ENCODE measurements at places on chromosomes 2 and 18.

DNA sequence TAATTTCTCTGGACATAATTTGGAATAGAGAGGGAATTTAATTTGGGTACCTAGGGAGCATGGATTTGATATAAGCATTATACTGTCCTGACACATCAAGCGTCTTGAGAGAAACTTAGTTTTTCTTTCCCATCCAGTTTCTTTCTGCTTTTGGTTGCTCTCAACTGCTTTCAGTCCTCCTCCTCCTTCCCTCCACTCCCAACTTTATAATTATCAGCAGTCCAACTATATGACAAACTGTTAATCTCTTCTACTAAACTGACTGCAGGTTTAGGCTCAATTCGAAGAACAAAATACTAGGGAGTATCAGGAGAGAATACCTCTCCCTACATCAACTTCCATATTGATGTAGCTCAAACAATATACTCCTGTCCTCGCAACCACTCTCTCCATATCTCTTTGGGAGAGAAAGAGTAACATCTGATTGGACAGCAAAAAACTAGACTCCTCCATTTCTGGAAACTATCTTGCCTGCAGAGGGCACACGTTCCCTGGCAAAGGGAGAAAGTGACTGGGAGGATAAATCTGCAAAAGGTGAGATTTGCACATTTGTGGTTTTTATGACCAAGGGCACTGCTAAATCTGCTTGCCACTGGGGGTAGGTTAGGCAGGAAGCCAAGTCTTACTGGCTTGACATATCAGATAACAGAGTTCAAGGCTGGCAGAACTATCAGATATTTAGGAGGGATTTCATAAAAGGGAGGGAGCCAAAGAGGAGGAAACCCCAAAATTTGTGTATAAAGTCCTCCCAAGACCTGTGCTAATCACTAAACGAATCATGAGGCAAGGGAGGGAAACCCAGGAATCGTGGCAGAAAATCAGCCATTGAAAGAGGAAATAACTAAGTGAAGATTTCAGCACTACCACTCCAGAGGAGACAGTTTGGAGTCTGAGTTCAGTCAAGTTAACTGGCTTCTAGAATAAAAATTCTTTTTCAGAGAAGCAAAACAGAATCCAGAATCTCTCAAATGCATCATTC is 40.0 kb downstream of the ICA1L start:
- DNase-seq: no peak

- no peak for DNase-seq
These were observed 97.0 kb upstream of the PTPRM start for GRCh38 chr18:7470101-7470500.

DNA sequence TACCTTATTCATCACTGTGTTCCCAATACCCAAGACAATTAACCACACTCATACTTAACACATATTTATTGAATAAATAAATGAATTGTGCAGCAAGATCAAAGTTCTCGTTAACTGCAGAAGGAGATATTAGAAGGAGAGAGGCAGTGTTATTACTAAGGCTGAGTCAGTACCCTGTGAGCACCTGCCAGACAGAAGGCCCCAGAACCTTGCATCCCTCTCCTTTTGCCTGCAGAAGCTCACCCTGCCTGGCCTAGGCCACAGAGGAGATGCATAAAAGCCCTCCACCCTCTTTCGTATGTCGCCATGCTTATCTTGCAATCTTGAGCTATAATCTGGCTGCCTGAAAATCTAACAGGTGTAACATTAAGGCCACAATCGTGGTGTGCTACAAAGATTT is 20.5 kb upstream of the RNF149 start:
- DNase-seq: no peak

DNA sequence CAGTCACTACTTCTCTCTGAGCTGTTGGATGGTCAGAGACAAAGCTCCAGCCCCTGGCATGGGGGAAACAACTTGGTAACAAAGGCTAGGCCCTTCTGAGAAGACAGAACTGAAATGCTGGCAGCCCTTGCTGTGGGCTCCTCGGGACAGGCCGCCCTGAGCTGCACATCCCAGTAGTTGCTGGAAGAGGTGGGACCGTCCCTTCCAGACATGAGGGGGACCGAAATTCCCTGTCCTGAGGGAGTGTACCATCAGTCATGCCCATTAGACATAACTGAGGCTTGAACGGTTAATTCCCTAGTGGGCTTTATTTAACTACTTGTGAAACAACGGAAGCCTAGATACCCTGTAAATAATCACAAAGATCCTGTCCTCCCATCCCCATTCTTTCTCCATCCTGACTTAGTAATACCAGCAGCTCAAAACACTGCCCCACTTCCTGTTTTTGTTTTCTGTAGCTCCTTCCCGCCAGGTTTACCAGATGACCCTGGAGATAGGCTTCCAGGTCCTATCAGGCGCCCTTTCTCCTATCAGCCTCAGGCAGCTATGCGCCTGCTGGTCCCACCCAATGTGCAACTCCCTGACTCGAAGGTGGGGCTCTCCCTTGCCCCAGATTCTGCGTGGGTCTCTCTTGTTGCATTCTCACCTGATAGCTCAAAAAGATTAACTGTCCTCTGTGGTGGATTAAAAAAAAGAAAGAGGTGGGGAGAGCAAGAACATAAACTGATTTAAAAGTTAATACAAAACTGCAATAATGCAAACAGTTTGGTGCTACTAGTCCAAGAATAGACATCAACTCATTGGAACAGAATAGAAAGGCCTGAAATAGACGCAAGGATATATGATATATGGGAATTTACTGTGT is 37.0 kb upstream of the NT5DC4 start:
- DNase-seq: no peak

GRCh38 chr18:69400976-69401225 is 213 bp downstream of the DOK6 start:
- no peak for DNase-seq

- no peak for DNase-seq
These were observed 304.7 kb downstream of the FBXO15 start for GRCh38 chr18:73842795-73843394.

DNA sequence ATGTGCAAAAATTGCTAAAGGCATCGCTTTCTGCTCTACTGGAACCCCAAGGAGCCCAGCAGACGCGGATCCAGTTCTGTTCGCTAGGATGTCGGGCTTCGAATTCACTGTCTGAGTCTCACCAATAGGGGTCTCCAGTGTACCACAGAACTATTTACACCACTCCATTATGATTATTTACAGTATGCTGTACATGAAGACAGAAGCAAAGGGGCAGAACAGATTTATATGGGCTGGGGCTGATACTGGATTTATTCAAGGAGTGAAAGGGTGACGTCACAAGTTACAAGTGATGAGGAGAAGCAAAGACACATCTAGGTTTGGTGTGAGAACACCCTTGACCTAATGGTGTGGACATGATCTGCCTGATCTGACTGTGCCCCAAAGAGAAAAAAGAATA is 185.3 kb upstream of the ATP5MC3 start:
- no peak for DNase-seq

DNA sequence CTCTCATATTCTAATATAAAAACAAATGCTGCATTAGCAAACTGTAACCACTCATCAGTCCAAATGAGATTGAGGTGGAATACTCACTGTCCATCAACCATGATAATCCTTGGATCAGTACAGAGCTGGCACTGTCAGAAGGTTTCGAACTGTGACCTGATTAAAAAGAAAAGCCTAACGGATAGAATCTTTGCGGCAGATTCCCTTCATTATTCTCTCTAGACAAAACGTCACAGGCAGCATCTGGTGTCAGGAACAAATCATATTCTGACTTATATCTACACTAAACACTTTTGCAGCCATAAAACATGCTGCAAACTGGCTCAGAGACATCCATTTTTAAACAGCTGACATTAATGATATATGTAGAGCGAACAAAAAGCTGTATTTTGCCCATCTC is 677.7 kb upstream of the NXPH2 start:
- DNase-seq: no peak

- no peak for DNase-seq
These were observed 500.0 kb upstream of the SETBP1 start for GRCh38 chr18:44180683-44181082.

GRCh38 chr18:56903686-56904085 is 243.2 kb upstream of the BOD1L2 start:
- DNase-seq: no peak

DNA sequence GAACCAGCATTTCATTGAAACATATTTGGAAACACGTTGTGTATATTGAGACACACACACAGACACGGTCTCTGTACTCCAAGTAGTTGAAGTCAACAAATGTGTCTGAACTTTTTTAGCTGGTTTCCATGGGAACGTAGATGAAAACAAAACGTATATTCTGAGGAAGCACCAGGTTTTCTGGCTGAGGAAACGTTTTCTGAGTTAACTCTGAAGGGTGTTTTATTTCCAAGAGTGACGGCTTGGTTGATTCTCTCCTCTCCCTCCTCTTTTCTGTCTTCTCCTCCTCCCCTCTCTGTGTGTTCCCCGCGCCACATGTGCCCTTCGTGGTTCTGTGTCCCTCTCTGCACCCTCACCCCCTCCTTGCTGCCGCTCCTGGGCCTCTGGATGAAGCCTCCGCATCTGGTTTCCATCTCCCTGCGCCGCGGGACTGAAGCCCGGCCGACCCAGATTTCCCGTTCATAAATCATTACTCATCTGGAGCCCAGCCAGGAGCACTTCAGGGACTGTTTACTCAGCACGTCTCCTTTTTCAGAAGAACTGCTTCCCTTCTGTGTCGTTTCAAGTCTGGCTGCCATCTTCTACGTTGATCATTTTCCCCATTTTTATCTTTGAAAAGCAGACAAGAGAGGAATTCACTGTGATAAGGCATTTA is 122.7 kb downstream of the COL6A3 start:
- no peak for DNase-seq

DNA sequence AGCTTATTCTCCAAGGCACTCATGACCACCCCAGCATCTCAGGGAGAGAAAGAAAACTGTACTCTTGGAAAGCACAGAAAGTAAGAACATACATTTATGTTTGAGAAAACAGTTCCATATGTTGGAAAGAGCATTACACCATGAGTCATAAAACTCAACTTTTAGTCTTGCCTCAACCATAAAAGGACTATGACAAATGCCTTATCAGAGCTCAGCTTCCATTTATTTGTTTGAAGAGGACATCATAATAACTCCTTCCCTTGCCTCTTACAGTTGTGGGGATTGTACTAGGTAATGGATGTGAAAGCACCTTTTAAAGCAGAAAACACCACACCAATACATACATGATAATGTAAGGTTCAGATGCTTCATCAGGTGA is 370.8 kb downstream of the LNPK start:
- no peak for DNase-seq

DNA sequence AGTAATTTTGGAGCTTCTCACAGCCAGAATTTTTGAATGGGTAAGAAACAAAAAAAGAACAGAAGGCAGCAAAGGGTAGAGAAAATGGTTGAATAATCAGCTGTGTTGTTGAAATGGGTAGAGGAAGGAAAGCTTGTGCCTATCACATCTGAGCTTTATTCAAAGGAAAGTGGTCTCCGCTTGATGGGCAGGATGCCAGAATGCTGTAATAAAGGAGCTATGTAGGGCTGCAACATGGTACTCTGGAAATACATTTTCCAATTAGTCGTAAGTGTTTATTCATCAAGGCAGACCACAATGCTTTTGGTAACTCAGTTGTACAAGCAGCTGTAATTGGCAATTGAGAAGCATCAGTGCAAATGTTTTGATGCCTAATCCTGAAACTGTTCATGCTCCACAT is 196.9 kb downstream of the ICOS start:
- no peak for DNase-seq

- DNase-seq: no peak
These were observed 135.5 kb downstream of the IRS1 start for GRCh38 chr2:226664140-226664539.

DNA sequence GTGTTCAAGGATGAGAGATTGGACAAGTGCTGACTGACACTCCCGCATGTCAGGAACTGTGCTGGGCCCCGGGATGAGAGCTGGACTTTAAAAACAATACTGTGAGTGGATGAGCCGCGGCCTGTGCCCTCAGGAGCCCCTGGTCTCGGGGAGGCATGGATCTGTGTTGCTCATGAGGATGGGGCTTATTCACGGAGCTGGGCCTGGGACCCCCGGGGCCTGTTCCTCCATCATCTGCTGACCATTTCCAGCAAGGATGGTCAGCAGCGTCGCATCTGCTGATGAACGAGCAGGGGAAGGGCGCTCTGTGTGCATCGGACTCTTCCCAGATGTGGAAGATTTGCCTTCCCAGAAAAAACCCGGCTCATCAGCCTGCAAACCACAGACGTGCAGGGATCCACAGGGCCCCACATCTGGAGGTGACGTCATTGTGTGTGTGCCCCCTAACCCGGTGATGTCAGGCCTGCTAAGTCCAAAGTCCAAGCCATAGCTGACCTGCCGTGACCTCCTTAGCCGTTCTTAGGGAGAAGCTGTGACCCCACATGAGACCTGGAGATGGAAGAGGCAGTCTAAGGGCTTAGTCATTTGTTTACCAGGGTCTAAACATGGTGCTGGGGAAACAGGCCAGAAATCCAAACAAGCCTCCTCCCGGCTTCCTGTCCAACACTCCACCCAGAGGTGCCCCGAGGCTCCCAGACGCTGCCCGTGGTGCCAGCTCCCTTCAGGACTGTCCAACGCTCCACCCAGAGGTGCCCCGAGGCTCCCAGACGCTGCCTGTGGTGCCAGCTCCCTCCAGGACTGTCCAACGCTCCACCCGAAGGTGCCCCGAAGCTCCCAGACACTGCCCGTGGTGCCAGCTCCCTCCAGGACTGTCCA is 143.9 kb downstream of the PXDN start:
- DNase-seq: no peak

- DNase-seq: no peak
These were observed 549.0 kb upstream of the PKDCC start for GRCh38 chr2:41498781-41499180.

- no peak for DNase-seq
These were observed at the start of gene GPR155 for GRCh38 chr2:174486563-174487107. TSS of gene GPR155 (minus strand) at chr2:174487029. CDS start at chr2:174481956, 5,073 bp downstream.

GRCh38 chr2:235366390-235366789 is 127.5 kb upstream of the AGAP1 start:
- no peak for DNase-seq

- no peak for DNase-seq
These were observed 299.0 kb downstream of the NDUFA10 start for GRCh38 chr2:239726091-239726591.

GRCh38 chr2:216339456-216340279 is 32.6 kb downstream of the MARCHF4 start:
- peak; percentile 89 for DNase-seq

- DNase-seq: no peak
These were observed 9.6 kb downstream of the CHMP1B start for GRCh38 chr18:11860594-11861450.

- no peak for DNase-seq
These were observed 115.8 kb upstream of the CWC22 start for GRCh38 chr2:180122874-180123273.

- DNase-seq: no peak
These were observed 28.4 kb downstream of the E2F6 start for GRCh38 chr2:11437602-11438001.

GRCh38 chr2:5188636-5189035 is 503.5 kb upstream of the SOX11 start:
- no peak for DNase-seq

DNA sequence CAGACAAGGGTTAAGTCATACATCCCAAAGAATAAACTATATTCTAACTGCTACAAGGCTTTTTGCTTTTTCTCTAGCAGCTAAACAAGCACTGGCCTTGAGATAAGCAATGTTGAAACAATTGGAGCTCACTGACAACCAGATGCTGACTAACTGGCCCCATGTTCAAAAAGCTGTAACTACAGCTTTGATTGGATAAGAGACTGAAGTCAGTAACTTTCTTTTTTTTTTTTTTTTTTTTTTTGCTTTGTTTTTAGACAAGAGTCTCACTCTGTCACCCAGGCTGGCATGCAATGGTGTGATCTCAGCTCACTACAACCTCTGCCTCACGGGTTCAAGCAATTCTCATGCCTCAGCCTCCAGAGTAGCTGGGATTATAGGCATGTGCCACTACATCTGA is 45.4 kb upstream of the TMEM163 start:
- no peak for DNase-seq

Data from iPS DF 19.7 (cell line).